ENCODE measurements at places on chromosomes 13 and 19.

DNA sequence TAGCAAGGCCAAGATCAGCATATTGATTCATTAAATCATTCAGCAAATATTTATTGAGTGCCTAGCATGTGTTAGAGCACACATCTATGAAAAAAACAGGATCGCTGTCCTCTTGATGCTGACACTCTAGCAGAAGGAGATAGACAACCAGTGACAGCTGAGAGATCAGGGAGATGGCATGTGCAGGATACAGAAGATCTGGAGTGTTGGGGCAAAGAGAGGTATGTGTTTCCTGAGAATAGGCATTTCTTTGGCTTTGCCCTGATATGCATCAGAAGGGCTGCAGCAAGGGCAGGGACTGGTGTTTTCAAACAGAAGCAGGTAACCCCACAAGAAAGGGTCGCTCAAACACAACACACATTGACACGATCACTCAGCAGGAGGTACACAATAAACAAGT, 423.4 kb downstream of the FOXO1 start:
- no peak for DNase-seq

- no peak for DNase-seq
These were observed 1.2 kb downstream of the SELENOW start for GRCh38 chr19:47779524-47780214.

DNA sequence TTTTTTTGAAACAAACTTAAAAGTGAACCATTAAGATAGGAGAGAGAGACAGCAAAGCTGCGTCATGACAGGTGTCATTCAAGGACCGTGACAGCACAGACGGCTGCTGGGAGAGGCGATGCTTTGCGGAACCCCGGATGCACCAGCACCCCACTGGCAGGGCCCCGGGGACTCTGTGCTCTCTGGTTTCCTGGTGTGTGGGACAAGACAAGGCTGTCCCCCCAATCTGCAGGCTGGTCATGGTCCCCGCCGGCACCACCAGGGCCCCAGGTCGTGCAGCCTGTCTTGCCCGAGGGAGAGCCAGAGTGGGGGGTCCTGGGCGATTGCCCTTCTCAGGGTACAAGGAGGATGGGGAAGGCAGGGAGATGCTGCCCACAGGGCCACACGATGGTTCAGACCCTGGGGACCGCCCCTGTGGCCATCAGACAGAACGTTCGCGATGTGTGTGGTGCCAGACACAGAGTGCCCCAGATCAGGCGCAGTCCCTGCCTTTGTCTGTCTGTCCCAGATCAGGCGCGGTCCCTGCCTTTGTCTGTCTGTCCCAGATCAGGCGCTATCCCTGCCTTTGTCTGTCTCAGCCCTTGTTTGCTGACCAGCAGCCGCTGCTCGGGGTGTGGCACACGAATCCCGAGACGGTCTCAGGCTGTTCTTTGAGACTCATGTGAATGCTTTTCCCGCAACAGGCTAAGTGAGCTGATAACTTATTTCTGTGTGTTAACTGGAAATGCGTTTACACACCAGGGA, 36.1 kb downstream of the ADPRHL1 start:
- no peak for DNase-seq

DNA sequence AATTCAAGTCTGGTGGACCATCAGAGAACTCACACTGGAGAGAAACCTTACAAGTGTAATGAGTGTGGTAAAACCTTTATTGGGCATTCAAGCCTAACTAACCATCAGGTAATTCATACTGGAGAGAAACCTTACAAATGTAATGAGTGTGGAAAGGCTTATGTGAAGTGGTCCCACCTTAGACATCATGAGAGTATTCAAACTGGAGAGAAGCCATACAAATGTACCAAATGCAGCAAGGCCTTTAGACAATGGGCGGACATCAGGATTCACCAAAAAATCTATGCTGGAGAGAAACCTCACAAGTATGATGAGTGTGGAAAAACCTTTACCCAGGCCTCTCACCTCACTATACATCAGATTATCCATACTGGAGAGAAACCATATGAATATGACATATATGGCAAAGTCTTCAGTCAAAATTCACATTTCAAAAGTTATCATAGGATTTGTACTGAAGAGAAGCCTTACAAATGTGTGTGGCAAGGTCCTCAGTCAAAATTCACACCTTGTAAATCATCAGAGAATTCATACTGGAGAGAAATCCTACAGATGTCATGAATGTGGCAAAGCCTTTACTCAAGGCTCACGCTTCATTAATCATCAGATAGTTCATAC, 19.7 kb upstream of the ZNF665 start:
- no peak for DNase-seq

- DNase-seq, result no peak
These were observed 25.9 kb downstream of the LYL1 start for GRCh38 chr19:13076787-13077186.

GRCh38 chr13:80338781-80339562, 2.0 kb downstream of the SPRY2 start:
- peak; percentile 66 for DNase-seq

DNA sequence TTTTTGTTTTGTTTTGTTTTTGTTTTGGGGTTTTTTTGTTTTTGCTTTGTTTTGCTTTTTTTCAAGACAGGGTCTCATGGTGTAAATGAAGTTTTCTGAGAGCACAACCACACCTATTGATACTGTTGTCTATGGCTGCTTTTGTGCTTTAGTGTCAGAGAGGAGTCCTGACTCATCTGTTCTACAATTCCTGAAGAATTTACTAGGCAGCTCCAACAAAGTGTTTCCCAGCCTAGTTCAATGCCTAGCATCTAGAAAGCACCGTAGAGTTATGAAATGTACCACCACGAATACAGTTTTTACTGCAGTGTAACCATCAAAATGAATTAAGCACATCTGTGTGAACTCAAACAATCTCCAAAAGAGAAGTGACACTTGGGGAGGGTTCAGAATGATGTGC, 21.2 kb downstream of the SAFB start:
- no peak for DNase-seq

DNA sequence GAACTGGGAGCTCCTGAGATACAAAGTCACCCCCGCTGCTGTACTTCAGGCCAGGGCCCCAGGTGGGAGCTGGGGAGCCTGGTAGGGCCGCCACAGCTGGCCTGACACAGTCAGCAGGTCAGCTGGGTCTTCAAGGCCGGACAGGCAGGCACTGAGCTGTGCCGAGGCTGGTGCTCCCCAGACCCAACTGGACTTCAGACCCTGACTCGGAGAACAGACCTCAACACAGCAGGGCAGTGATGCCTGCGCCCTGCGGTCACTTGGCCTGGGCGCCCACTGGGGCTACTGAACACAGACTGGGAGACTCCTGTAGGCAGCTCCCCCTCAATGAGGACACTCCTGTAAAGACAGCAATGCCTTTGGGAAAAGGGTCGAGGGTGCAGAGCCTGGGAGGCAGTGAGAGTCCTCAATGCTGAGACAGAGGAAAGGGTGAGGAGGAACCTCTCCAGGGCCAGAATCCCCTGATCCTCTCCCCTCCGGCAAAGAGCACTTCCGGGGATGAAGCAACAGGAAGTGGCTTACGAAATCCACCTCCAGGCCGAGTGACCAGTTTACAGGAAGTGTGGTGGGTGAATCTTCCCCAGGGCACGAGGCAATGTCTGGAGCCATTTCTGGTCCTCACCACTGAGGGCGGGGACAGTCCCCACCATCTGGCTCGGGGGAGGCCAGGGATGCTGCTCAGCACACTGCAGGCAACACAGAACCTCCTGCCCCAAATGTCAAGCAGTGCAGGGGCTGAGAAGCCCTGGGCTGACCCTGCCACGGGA, 40.8 kb upstream of the ISYNA1 start:
- DNase-seq, result peak; percentile 83

GRCh38 chr19:27753622-27754021, 1459.3 kb downstream of the UQCRFS1 start:
- no peak for DNase-seq

- no peak for DNase-seq
These were observed 17.1 kb downstream of the MIER2 start for GRCh38 chr19:327291-328024.
